ENCODE measurements at places on chromosomes 3 and 15. TPM values are rescaled to one million over a fixed set of nuclear protein-coding genes. Genes with fewer than 3 reads are reported as not detected.
A peak's percentile ranks its signal among the peaks of the same experiment; 100 is the strongest.

Gene CDHR4
- polyA plus RNA-seq = 0.09 TPM

Gene ASB14
- not detected for polyA plus RNA-seq

Gene TICRR
- 1.3 TPM for polyA plus RNA-seq

Gene KCNMB3
- polyA plus RNA-seq = 0.89 TPM

Gene GOLGA8M
- polyA plus RNA-seq = 0.22 TPM

Gene CCDC191
- polyA plus RNA-seq = 1.7 TPM

Gene CADPS
- polyA plus RNA-seq = 0.06 TPM

Gene TNFSF10
- polyA plus RNA-seq = 2.3 TPM

Gene SLC7A14
- polyA plus RNA-seq = 2.3 TPM

Gene OR5H2
- not detected for polyA plus RNA-seq

Gene SYNPR
- not detected for polyA plus RNA-seq

GRCh38 chr15:85752491-85752961 lies 42.2 kb downstream of the KLHL25 start:
- DNase-seq = no peak

DNA sequence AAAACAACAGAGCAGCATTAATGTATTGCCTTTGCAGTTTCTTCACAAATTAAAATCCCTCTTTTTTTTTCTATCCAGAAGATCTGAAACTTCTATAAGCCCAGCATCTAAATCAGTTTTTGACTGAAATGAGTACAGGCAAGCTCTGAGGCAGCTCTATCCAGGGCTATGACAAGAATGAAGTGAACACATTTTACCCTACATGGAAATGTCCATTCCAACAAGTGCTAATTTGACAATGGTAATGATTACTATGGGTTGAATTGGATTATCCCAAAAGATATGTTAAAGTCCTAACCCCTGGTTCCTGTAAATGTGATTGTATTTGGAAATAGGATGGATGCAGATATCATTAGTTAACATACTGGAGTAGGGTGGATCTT lies 115.7 kb downstream of the RPL22L1 start:
- DNase-seq = no peak

- peak; percentile 68 for DNase-seq
These were observed 115.7 kb upstream of the TJP1 start for GRCh38 chr15:29937956-29938355.

GRCh38 chr15:75732809-75733451 lies 20.3 kb upstream of the CSPG4 start:
- DNase-seq = no peak

DNA sequence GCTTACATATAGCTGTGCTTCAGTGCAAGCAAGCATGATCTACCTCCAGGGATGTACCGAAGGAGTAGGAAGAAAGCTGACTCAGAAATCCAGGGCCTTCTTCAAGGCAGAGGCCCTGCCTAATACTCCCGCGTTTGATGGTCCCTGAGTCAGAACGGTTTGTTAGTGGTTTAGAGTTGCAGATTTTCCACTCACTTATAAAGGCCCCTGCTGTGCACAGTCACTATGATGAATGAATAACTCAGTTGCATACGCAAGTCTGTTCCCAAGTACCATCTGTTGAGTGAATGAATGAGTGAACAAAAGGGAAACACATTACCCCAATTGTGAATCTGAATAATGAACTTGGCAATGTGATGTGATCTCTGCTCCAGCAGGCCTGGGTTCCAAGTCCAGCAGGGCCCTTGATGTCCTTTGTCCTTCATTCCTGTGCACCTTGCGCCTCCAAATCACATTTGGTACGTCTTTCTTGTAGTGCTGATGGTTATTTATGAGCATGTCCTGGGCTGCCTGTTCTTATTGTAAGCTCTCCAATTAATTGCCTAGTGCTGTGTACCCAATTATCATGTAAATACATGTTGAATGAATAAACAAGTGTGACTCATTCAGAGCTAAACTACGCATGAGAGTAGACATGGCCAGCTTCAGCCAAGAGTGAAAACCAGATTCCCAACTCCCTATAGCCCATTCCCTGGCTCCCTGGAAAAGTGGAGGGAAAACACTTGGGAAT lies 85.3 kb upstream of the LIMD1 start:
- peak; percentile 93 for DNase-seq

GRCh38 chr3:46675426-46675825 lies 18.1 kb downstream of the ALS2CL start:
- no peak for DNase-seq

- DNase-seq = no peak
These were observed 68.5 kb downstream of the C3orf70 start for GRCh38 chr3:185084402-185084801.

DNA sequence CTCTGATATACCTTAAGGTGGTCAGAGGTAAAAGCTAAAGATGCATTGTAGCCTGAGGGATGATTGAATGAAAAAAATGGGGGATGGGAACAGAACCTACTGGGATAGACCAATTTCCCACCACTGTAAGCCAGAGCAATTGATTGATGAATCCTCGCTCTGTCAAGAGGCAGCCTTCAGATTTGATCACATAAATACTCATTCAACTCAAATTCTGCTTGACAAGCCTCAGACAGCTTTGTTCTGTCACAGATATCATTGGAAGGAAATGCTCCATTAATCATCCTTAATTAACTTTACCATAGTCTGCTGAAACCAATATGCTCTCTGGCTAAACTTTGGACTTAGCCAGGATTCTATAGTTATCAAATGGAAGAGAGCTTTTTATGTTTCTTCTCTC lies 467.8 kb downstream of the MECOM start:
- no peak for DNase-seq

DNA sequence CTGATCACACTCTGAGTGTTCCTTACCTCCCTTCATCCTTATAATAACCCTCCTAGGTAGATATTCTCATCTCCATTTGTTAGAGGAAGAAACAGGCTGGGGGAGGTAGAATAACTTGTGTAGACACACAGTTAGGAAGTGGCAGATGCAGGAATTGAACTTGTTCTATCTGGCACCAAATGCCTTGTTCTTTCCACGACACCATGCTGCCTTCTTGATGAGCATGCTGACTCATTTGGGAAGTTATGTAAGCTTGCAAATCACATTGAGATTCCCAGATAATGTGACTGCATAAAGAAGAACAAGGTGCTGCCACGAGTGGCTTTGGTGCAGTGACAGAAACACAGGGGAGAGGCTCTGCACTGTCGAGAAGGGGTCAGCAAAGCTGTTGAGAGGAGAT lies 27.5 kb upstream of the NDUFB4 start:
- no peak for DNase-seq

- no peak for DNase-seq
These were observed 538.9 kb upstream of the GRM7 start for GRCh38 chr3:6321999-6322398.

DNA sequence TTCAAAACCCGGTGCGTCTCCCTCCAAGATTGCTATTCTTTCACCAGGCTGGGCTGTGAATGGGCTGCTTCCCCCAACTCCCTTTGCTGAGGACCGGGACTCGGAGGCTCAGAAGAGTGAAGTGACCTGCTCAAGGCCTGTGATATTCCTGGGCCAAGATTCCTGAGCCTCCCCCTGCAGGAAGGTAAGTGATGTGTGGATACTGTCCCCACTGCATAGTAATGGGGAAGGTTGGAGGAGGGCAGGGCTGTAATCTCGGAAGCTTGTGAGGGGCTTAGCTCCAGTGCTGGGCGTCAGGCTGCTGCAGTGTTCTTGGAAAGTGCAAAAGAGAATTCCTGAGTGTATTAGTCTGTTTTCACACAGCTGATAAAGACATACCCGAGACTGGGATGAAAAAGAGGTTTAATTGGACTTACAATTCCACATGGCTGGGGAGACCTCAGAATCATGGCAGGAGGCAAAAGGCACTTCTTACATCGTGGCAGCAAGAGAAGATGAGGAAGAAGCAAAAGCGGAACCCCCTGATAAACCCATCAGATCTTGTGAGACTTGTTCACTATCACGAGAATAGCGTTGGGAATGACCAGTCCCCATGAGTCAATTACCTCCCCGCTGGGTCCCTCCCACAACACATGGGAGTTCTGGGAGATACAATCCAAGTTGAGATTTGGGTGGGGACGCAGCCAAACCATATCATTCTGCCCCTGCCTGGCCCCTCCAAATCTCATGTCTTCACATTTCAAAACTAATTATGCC lies 67.6 kb downstream of the EFCAB12 start:
- DNase-seq = no peak

- no peak for DNase-seq
These were observed 10.3 kb upstream of the SLC25A38 start for GRCh38 chr3:39372833-39373232.

DNA sequence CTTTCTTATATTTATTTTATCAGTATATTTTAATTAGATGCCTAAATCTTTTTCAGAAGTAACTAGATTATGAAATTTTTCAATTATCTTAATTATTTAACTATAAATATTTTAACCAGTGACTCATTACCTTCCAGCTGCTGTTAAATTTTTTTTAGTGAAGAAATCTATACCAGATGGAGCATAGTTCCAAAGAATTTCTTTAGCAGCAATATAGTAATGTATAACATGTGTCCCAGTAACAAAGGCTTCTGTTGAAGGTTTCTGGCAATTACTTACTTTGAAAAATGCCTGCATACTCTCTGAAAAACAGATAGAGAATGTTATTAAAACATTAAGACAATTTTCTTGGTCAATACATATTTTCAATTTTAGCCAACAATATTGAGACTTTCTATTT lies 45.1 kb upstream of the CP start:
- DNase-seq = no peak

GRCh38 chr15:45187578-45187893 lies 230 bp downstream of the SHF start:
- no peak for DNase-seq
